ENCODE measurements at places on chromosomes 12 and 14. TPM values are rescaled to one million over a fixed set of nuclear protein-coding genes. Genes with fewer than 3 reads are reported as not detected.

GRCh38 chr14:91225025-91225424, 19.5 kb downstream of the GPR68 start:
- no peak for DNase-seq

DNA sequence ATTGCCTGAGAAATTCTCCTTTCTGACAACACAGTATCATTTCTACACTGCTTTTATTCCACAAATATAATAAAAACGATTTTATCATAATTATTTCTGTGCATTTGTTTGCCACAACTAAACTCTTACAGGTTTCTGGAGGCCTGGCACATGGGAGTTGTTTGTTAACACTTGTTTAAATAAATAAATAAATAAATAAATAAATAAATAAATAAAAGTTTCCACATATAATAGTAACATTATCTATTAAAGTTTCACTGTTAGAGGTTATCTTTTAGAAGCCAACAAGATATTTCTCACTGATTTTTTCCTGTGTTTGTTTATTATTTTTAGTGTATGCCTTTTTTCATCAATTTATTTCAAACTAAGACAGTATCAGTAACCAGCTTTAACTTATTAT, 323.3 kb downstream of the FOXG1 start:
- no peak for DNase-seq

DNA sequence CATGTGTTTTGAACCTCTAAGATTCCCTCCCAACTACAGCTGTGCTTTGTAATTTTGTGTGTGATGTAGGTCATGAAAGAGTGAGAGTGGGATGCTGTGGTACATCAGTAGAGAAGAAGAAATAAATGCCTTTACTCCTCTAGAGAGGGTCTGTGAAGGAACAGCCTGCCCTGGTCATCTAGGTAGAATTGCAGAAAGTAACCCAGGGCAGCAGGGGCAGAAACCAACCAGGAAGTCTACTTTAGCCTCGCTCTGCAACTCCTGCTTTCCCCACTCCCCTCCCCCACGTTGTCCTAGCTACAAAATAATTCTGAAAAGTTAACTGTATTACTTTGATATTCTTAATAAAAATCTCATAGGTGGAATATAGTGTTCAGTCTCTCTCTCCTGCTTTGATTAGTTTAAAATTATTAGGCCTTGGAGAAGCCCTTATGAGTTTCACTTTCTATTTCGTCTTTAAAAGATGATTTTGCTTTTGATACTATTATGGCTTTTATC, 7.5 kb downstream of the TBK1 start:
- no peak for DNase-seq

DNA sequence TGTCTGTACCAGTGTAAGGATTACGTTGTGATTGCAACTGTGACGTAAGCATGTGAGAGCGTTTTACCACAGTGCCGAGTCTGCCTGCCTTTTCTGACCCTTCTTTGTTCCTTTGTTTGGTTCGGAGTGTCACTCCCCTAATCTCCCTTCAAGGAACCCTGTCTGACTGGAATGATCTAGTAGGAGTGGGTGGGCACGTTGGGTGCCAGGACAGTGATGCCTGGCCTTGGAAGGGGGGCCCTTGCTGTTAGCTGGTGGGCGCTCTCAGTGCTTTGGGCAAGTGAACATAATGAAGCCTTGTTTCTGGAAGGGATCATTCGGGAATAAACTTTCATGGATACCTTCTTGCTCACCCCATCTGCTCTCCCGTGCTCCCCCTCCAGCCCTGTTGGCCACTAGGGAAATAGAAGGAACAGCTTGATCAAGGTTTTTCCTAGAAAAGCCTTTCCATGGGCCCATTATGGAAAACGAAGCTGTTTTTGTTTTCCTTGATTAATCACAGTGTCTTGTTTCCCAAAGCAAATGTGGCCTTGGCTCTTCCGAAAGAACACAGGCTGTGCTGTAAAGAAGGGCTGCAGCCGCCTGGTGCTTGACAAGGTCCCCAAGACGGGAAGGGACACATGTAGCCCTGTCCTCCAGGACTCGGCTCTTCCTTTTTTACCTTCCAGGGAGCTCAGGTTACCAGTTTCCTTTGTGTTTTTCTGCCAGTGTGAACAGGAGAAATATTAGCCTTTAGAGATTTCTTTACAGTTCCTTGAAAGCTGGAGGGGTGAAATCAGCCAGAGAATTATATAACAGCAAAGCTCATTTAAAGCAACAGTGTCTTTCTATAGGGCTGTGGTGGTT, 215.5 kb downstream of the CRADD start:
- DNase-seq: no peak

DNA sequence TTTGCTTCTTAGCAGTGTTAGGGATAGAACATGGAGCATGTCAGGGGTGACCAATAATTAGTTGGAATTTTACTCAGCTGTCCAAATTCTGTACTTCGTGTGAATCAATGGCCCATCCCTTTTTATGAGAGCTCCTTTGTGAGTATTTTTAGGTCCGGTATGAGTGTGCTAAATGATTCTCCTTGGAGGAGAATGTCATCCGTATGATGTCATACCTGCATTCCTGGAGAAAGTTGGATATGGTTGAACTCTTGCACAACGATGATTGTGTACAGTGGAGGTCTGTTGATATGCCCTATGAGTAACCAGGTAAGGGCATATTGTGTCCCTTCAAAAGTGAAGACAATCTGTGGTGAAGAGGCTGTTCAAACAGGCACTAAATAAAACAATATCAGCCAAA, 400.8 kb downstream of the GXYLT1 start:
- DNase-seq: no peak

GRCh38 chr14:61491876-61492434, 170.6 kb downstream of the PRKCH start:
- peak; percentile 46 for DNase-seq

GRCh38 chr12:12791756-12792369, 6.4 kb downstream of the APOLD1 start:
- DNase-seq: peak; percentile 54

DNA sequence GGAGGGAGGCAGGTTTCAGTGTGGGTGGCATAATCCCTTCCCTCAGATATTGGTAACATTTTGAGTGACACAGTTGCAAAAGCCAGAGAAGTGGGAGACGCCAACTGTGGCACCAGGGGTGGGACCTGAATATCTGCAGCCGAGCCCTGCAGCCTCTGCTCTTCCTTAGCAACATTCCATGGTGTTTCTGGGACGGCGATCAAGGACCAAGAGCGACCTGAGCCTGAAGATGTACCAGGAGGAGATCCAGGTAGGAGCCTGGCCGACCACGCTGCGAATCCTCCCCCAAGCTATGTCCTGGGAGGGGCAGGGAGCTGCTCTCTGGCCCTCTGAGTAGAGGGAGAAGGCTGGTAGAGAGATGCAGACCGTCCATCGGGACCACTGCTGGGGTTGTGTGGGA, 41.8 kb downstream of the SLC8B1 start:
- DNase-seq: no peak

GRCh38 chr14:90677484-90678050, 138.7 kb downstream of the TTC7B start:
- no peak for DNase-seq

GRCh38 chr14:78448164-78449094, 278.3 kb downstream of the NRXN3 start:
- DNase-seq: peak; percentile 18

DNA sequence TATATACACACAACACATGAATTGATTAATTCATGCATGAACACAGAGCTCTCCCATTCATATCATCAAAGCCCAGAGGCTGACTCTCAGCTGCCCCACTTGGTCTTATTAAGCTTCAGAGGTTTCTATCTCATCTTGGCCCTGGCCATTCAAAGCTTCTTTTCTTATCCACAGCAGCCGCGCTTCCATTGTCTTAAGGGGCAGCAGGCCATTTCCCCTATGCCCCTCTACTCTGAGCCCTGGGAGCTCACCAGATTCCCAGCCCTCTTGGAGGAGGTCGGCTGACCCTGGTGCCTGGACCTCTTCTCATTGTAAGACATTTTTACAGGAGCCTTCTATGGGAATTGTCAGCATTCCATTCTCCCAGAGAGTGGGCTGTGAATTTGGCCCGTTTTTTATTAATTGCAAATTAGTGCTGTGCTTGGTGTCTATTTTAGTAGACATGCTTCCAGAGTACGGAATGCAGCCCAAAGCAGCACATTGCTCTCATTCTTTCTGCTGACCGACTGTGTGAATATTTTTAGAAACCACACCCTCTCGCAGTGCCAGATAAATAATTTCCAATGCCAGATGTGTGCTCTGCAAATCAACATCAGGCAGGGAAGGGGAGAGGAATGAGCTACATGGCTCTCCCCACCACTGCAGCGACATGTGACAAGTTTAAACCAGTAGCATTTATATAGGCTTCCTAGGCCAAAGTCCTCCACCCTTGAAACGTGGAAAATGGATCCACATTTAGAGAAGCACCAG, 58.5 kb downstream of the NUAK1 start:
- DNase-seq: no peak

DNA sequence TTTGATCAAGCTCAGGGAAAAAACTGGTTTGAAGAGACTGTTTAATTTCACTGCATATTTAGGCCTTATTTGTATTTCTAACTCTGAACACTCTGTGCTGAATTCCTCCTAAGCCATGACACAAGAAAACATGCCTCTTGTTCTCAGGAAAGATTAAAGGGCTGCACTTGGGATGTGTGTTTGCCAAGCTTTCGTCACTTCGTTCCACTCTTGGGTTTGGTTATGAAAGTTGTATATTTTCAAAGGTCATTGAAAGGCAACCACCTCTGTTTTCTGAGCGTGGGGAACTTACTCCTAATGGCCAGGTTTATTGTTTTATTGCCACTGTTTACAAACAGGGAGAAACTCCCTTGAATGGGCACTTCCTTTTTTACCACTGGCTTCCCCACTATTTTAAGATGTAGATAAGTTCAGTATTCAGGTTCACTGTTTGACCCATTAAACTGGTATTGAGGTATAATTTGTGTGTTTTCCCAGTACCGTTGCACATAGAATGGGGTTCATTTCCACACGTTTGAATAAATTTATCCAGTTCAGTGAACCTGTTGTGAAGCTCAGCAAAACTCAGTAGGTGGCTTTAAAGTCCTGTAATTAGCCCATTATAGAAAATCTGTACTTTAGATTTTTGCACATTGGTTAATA, 65.3 kb downstream of the NKX2-1 start:
- DNase-seq: no peak

- DNase-seq: no peak
Measured at GRCh38 chr12:9214534-9214933, 6.3 kb upstream of the PZP start.

DNA sequence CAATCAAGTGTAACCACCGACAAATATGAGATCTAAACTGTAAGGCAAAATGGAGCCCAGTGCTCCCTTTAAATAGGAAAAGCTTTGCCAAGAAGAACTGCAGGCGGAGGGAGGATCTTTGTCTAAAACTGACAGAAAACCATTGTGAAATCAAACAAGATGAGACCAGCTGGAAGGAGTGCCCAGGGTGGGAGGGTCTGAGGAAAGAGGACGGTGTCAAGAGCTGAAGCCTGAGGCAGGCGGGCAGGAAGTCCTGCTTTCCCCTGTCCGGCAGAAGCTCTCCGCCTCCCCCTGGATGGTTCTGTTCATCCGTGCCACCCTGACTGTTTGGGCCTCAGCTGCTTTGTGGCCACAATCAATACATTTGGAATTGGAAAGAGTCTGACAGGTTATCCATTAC, 37.5 kb downstream of the CDC42BPB start:
- no peak for DNase-seq

DNA sequence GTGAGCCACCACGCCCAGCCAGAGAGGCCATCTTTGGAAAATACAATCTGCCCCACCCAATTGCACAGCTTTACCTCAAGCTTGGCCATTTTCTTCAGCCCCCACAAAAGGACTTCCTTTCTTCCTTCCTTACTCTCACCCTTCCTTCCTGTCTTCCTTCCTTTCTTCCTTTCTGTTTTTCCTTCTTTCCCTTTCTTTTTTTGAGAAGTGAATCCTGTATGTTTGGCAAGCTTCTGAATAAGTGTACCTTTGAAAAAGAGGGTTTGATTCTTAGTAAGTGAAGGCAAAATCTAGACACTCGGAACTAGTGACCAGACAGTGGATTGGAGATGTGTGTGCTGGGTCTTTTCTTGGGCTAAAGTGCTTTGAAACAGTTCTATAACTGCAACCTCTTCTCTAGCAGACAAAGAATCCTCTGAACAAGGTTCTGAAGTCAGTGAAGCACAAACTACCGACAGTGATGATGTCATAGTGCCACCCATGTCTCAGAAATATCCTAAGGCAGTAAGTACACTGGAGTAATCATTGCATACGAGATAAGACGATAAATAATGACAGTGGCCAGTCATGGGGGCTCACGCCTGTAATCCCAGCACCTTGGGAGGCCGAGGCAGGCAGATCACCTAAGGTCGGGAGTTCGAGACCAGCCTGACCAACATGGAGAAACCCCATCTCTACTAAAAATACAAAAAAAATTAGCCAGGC, 49.5 kb downstream of the SUPT16H start:
- no peak for DNase-seq

DNA sequence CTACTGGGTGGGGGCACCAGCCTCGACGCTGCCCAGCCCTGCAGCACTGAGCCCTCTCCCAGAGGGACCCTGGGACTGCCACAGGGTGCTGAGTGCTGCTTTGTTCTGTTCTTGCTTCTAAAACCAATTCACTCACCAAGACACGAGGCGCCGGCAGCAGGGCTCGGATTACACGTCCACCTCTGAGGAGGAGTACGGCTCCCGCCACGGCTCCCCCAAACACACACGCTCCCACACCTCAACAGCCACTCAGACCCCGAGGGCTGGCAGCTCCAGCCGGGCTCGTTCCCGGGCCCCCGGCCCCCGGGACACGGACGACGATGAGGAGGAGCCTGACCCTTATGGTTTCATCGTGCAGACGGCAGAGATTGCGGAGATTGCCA, 24.3 kb downstream of the CEP170B start:
- DNase-seq: no peak

DNA sequence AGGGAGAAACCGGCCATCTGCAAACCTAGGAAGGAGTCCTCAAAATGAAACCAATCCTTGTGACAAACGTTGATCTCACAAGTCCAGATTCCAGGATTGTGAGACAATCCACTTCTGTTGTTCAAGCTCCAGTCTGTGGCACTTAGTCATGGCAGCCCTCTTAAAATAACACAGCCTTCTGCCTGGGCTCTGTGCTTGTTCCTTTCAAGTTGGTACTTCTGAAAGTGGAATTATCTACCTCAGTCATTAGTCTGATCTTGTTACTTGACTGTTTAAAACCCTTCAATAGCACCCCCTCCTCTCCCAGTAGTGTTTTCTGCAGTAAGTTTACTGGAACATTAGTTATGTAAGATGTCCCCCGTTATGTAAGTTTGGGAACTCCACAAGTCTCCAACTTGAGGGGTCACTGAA, 111.0 kb upstream of the HIF1A start:
- no peak for DNase-seq

GRCh38 chr14:28461389-28461788, 305.2 kb upstream of the FOXG1 start:
- DNase-seq: no peak

- DNase-seq: peak; percentile 27
Measured at GRCh38 chr14:104984056-104984894, 1.3 kb upstream of the CLBA1 start.

GRCh38 chr12:22626406-22626805, 1.4 kb downstream of the ETNK1 start:
- no peak for DNase-seq

- no peak for DNase-seq
Measured at GRCh38 chr12:29599381-29599780, 101.9 kb upstream of the OVCH1 start.

- DNase-seq: no peak
Measured at GRCh38 chr12:13179211-13180074, 17.1 kb upstream of the EMP1 start.

Gene APOF
- polyA plus RNA-seq: not detected

Gene KCNA5
- 1.7 TPM for polyA plus RNA-seq

Gene CISTR
- 2.5 TPM for polyA plus RNA-seq

Gene GALNT9
- not detected for polyA plus RNA-seq

Gene GON7
- 27.4 TPM for polyA plus RNA-seq

Gene PRICKLE1
- 3.2 TPM for polyA plus RNA-seq

Gene BCL11B
- polyA plus RNA-seq: 0.04 TPM

Gene NFATC4
- 12.5 TPM for polyA plus RNA-seq
